Esophagus muscularis mucosa (tissue), 4 donors: ENCODE measurements at places on chromosomes 4 and X.

- DNase-seq: no peak
Measured at GRCh38 chr4:39126256-39127095, 55.9 kb upstream of the WDR19 start.

DNA sequence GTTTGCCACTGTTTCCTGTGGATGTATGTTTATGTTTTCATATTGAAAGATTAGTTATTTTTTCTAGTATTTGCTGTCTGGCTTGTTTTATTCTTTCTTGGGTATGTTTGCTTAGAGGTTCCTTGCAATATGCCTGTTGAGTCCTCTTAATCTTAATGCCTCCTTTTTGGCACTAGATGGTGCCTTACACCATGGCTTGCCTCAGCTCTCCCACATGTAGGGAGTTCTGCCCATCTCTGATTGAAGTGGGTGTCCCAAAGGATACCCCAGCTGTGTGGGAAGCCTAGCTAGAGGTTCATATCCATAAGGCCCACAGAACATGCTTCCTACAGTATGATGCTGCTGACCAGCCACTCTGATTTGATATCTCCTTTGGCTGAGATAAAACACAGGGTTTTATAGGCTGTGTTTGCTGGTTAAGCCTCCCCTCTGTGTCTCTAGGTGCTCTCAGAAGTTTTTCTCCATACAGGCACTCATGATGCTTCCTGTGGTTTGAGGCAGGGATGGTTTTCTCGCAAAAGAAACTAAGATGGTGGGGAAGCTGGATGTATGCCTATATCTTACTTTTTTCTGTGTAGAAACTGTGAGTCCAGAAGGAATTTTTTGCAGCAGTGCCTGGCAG, 162.4 kb downstream of the ASB9 start:
- DNase-seq: no peak

DNA sequence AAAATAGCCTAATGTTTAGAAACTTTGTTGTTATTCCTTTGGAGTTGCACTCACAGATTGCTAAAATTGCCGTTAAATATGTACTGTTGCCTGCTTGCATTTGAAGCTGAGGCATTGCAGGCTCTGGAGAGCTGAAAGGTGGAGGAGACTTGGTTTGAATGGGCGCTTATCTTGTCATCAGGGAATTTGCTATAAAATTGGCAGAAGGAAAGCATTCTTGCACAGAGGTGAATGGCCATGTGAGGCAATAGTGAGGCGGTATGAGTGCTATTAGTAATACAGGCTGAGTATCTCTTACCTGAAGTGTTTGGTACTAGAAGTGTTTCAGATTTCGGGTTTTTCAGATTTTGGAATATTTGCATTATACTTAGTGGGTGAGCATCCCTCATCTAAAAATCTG, 41.3 kb downstream of the TRAPPC11 start:
- DNase-seq: no peak

DNA sequence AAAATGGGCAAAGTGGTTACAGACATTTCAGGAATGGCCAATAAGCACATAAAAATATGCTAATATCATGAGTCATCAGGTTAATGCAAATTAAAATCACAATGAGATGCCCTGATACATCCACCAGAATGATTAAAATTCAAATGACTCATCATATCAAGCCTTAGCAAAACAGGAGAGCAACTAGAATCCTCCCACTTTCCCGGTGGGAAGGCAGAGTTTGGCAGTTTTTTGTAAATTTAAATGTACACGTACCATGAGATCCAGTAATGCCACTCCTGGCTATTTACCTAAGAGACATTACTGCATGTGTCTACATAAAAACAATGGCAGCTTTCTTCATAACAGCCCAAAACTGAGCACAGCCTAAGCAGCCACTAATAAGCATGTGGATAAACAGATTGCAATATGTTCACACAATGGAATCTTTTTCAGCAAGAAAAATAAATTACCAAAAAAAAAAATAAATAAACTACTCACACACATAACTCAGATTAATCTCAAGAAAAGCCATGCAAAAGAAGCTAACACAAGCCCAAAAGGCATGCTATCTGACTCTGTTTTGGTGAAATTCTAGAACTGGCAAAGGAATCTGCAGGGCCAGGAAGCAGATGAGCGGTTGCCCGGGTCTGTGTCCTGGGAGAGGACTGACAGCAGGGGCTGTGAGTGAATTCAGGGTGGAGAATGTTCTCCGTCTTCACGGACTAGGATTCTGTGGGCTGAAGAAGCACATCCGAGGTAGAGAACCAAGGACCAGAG, 48.8 kb downstream of the AFAP1 start:
- DNase-seq: no peak

DNA sequence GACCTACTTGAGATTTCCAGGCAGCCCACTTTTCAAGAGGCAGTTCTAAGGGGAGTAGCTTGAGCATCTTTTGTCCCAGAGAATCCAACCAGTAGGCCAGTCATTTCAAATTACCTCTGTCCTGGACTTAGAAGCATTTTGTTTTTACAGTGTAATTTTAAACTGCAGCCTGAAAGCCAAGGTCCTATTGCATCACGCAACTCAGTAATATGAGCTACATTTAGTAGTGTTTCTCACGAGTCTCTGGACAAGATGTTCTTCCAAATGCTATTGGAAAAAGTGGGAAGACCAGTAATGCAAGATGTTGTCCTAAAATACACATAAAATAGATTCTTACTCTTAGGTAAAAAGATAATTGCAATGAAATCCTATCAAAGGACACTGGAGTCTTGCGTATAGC, 182.5 kb upstream of the ARX start:
- DNase-seq: no peak

DNA sequence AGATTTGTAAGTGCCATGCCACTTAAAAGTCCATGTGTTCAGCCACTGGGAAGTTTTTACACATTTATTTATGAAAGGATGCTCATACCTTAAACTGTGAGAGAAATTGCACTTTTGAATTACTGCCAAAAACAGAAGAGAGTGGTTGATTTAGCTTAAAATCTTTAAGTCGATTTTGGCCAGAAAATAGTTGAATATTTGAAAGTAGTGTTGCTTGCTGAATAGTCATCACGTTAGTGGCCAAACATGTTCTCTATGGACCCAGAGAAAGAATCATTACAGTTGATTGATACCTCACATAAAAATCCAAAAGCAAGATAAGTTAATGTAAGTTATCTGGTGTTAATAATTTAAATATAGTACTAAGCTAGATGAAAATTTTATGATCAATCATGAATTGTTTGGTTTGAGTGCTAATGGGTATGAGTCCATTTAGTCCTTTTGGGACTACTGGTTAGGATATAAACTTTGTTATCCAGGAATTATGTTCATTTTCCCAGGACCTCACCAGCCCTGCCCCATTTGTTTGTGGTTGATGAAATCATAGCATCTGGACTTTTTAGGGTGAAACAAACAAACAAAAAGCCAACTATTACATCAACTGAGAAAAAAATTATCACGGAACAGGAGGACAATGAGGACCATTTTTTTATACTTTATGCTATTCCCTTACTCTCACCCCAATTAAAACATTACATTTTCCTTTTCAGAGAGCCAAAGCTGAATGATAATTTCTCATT, 6.3 kb downstream of the GIMD1 start:
- DNase-seq: no peak

- DNase-seq: no peak
Measured at GRCh38 chr4:140808256-140808655, 52.1 kb upstream of the TBC1D9 start.

GRCh38 chr4:42398171-42398870, 1.0 kb downstream of the SHISA3 start:
- no peak for DNase-seq

DNA sequence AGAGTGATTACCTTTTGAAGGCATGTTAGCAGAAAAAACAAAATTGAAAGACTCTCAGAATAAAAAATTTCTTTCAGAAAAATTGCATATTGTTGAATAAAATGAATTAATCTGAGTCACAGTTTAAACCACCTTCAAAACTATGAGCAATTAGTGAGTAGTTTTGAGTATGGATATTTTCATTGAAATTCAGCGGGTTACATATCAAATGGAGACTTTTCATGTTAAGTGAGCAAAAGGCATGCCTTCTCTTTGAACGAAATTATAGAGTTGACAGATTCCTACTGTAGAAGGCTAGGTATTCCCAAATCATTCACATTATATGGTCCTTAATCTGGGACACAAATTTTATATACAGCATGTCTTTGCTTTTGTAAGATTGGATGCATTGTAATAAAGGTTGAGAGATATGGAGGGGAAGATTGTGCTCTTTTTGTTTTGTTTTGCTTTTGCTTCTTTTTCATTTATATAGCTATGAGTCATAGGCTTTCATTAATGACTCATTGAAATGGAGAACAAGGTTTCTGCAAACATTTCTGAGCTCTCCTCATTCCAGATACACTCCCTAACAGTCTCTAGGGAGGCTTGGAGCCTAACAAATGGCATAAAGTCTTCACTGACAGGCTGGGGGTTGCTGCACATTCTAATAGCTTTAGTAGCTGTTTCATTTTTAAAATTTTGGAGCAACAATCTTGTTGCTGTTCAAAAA, 21.6 kb downstream of the PCDH18 start:
- no peak for DNase-seq

DNA sequence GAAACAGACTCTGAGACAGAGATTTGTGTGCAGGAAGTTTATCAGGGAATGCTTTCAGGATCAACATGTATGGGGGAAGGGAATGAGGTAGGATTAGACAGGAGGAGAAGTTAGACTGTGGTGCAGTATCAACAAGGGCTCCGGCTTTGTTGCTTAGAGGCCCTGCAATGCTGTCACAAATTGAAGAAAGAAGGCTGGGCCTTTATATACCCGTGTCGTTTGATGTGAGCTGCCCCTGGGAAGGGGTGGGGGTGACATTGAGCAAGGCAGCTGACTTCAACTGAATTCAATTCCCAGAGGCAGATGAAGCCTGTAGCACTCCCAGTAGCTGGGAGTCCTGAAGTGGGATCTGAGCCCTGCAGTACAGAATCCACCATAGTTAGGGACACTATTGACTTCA, 29.5 kb upstream of the USP9X start:
- DNase-seq: no peak
